ENCODE measurements at places on chromosomes 5 and 9.
A peak's percentile ranks its signal among the peaks of the same experiment; 100 is the strongest.

GRCh38 chr5:151137067-151137825 lies 20.3 kb downstream of the ANXA6 start:
- DNase-seq, result no peak

- no peak for DNase-seq
These were observed 224.1 kb downstream of the MEF2C start for GRCh38 chr5:88658886-88659285.

- no peak for DNase-seq
These were observed 10.3 kb upstream of the AK1 start for GRCh38 chr9:127887792-127888191.

DNA sequence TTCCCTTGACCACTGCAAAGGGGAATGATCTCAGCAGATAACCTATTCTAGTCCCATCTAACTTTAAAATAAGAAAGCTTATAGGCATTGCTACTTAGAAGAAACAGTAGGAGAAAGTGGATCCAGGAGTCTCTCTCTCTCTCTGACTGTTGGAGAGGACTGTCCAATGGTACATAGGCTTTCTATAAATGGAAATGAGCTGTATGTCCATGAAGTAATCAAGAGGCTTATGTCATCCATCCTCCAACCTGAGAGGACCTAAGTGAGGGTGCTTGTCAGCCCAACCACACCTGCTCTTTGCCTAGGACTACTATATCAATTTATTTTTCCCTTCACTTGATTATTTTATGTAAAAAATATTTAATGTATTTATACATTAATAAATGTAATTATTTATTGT lies 172.3 kb downstream of the PAPPA start:
- no peak for DNase-seq

- DNase-seq, result no peak
These were observed 139.4 kb upstream of the PPP1R26 start for GRCh38 chr9:135340143-135340655.

DNA sequence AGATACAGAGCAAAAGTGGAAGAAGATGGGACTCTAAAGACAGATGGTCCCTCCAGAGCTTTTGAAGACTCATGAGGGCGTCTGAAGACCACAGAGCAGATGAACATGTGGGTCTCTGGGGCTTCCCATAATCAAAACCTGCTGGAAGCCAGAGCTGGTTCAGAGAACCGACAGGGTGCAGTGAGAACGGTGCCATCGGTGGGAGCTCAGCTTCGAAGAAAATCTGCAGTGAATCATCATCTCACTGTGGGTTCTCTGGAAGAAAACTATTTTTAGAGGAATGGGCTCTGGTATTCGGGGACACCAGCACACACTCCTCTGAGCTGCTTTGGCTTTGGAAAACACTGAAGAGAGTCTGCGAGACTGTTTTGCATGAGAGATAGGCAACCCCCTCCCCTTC lies 222.4 kb upstream of the PANK3 start:
- no peak for DNase-seq

DNA sequence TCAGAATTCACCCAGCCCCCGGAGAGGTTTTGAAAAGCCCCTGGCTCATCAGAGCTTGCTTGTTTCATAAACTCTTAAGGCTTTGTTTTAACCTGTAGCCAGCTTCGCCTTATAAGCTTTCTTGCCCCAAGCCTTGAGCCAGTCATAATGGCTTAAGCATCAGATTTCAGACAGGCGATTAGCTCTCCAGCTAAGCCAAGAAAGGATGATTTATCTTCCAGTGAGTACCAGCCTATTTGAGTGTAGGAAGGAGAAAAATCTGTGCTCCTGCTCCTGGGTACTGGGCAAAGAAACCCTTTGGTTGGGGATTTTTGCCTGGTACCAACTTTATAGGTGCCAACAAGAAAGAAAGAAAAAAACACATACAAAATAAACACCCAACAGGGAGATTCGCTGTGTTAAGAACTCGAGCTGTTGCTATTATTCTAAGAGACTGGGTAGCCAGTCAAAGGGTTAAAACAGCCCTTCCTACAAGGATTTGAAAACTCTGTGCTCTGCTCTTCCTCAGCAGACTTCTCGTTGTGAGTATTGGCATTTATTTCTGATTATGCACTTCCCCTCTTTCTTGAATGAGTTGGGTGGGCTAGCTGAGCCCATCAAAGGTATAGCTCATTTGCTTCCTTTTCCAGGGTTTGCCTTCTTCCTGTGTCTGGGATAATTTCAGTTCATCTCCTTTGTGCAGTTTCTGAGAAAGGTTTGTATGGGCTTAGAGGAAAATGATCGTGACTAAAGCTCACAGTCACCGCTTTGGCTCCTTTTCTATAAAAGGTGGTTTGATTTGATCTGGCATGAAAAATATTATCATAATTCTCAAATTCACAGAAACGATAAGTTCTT lies 157.2 kb upstream of the DMRT1 start:
- no peak for DNase-seq

- DNase-seq, result no peak
These were observed 48.9 kb downstream of the CXXC5 start for GRCh38 chr5:139696894-139697658.

DNA sequence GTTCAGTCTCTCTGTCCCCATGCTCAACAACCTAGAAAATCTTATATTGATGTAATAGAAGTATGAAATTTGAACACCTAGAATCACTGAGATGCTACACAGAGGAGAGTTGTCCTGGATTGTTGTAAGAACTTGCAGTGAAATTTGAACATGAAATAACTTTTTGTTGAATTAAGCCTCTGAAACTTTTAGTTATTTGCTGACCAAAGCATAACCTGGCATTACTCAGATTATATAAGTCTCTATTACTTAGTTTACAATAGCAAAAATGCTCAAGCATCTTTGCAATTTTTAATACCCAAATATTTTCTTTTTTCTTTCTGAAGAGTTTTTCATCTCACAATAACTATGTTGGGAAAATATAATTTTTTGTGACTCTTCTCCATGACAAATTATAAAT lies 630.7 kb upstream of the ACO1 start:
- DNase-seq, result no peak

DNA sequence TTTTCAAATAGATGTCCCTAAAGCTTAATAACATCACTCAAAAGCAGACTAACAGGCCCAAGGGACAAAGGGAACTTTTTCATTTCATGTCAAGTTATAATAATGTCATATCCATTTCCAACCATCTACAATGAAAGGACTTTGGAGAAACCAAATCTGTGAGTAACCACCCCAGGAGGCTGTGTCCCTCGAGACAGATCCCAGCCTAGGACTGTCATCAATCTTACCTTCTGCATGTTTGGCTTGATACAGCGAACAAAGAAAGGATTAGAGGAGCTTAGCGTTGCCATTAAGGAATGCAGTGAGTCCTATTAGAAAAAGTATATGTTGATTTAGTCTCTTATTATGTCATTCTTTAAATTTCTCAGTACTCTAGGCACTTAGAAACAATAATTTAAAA lies 137.8 kb upstream of the RETREG1 start:
- no peak for DNase-seq

GRCh38 chr9:135281791-135282737 lies 194.6 kb downstream of the OLFM1 start:
- peak; percentile 97 for DNase-seq

- DNase-seq, result peak; percentile 65
These were observed 151.7 kb upstream of the MPDZ start for GRCh38 chr9:13431222-13431536.

DNA sequence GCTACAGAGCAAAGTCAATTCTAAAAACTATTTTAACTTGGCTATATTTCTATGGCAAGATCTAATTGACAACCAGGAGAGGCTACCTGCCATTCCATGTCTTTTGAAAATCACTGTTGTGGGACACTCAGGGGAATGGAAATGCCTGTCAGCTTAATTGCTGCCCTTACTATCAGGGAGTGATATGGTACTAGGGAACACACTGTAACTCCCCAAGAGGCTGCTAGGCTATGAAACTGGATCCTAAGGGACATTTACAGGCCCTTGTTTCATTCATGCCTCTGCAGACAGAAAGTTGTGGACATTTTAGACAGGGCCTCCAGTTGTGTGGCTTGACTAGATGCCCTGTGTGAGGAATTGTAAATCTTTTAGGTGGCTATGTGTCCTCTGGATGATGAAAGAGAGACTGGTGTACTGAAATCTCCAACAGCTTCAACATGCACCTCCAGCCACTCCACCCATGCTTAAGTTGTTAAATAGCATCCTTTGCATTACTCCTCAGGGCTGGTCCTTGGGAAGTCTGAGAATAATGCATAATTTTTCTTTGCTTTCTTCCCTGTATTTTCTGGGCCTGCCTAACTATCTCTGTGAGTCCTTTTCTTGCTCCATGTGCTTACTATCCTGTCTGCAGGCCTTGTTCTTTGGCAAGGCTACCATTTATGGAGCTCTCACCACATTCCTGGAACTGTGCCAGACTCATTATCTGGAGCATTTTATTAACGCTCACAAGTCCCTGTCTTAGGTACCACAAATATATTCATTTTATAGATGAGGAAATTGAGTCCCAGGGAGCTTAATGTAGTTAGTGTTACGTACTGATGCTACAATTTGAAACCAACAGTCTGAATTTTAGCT lies 3.2 kb downstream of the MROH2B start:
- no peak for DNase-seq

- no peak for DNase-seq
These were observed 31.4 kb upstream of the MSX2 start for GRCh38 chr5:174692982-174693422.

GRCh38 chr5:87541033-87541432 lies 128.3 kb upstream of the CCNH start:
- DNase-seq, result peak; percentile 46

GRCh38 chr9:13750639-13751038 lies 471.1 kb upstream of the MPDZ start:
- no peak for DNase-seq

GRCh38 chr5:139964994-139965565 lies 78.0 kb downstream of the NRG2 start:
- no peak for DNase-seq

GRCh38 chr9:8139756-8140155 lies 340.2 kb upstream of the DMAC1 start:
- no peak for DNase-seq

DNA sequence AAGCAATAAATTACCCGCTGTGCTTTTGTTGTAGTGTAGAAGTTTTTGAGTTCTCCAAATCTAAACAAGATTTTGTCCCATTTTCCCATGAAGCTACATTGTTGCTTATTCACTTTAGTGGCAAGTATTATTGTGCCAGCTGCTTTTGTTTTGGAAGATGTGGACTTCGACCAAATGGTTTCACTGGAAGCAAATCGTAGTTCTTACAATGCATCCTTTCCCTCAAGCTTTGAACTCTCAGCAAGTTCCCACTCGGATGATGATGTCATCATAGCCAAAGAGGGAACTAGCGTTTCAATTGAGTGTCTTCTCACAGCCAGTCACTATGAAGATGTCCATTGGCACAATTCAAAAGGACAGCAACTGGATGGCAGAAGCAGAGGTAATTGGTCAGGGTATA lies 10.9 kb downstream of the MFAP3 start:
- no peak for DNase-seq

- no peak for DNase-seq
These were observed 99.0 kb upstream of the RANBP6 start for GRCh38 chr9:6114424-6114823.

GRCh38 chr5:107104040-107104995 lies 566.4 kb downstream of the EFNA5 start:
- no peak for DNase-seq

- DNase-seq, result no peak
These were observed 141.5 kb downstream of the OSTF1 start for GRCh38 chr9:75229605-75230332.

GRCh38 chr5:137051161-137051560 lies 448.0 kb downstream of the SPOCK1 start:
- DNase-seq, result no peak

GRCh38 chr5:130290219-130290618 lies 386.0 kb downstream of the CHSY3 start:
- DNase-seq, result no peak

GRCh38 chr5:174829511-174829864 lies 105.1 kb downstream of the MSX2 start:
- no peak for DNase-seq

GRCh38 chr9:130311003-130311402 lies 45.4 kb downstream of the HMCN2 start:
- no peak for DNase-seq

DNA sequence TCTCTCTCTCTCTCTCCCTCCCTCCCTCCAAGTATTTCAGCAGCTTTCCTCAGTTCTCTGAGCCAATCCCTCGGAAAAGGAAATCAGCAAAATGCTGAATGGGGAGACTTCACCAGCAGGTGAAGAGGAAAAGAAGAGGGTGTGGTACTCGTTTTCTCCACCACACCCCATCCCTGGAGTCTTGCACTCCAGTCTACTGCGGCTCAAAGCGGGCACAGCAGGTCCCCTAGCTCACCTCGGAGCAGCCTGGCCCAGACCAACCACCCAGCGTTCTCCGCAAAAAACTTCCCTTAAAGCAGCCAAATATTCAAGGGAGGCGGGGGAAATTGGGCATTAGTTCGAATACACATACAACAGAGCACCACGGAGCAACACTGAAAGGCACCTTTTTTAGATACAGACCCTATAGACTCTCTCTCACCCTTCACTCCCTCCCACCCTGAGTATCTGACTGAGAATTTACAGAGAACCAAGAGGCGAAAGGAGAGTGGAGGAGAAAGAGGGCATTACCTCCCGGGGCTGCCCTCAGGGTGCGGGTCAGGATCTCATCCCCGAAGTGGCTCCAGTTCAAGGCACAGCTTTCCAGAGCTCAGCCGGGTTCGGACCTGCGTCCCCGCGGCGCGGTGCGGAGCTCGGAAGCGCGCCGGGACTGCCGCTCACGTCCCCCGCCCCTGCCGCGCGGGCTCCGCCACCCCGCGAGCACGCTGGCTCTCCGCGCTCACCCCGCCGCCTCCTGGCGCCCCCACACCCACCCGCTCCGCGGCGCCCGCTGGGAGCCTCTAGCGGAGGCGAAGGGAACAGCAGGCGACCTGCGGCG lies 1638.5 kb upstream of the C9orf72 start:
- peak; percentile 85 for DNase-seq

GRCh38 chr9:20620650-20621470 lies 1.4 kb downstream of the MLLT3 start:
- peak; percentile 38 for DNase-seq

GRCh38 chr9:92712767-92713166 lies 42.8 kb upstream of the IPPK start:
- no peak for DNase-seq

GRCh38 chr5:54905942-54906537 lies 79.4 kb downstream of the ESM1 start:
- DNase-seq, result peak; percentile 39

GRCh38 chr5:67246108-67246507 lies 49.5 kb upstream of the CD180 start:
- DNase-seq, result peak; percentile 63

- DNase-seq, result no peak
These were observed 13.0 kb downstream of the LHX3 start for GRCh38 chr9:136191960-136192286.

- DNase-seq, result no peak
These were observed 202.6 kb downstream of the SEMA5A start for GRCh38 chr5:9343146-9343850.

GRCh38 chr5:66628561-66628960 lies 32.4 kb downstream of the MAST4 start:
- no peak for DNase-seq

GRCh38 chr9:123327697-123328100 lies 28.3 kb upstream of the CRB2 start:
- no peak for DNase-seq

GRCh38 chr9:126230692-126231091 lies 95.9 kb upstream of the MVB12B start:
- no peak for DNase-seq

All from NCI-H345 (cell line).